ENCODE measurements at places on chromosomes 3 and 15.

DNA sequence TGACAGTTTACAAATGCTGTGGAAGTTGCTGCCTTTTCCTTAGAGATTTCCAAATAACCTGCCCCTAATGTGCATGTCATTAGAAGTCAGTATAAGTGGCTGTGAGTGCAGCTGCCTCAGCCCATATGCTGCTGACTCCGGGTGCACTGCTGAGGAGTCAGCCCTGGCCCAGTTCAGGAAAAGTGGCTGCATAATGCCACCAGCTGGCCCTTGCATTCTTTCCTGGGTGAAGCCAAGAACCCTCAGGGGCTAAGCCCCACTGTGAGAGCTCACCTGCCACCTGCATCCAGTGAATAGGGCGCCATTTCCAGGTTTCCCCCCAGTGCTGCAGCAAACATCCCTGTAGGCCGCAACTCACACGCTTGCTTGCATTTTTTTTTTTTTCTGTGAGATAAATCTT is 139.9 kb downstream of the TJP1 start:
- no peak for DNase-seq

GRCh38 chr3:21729331-21729730 is 21.7 kb downstream of the ZNF385D start:
- no peak for DNase-seq

DNA sequence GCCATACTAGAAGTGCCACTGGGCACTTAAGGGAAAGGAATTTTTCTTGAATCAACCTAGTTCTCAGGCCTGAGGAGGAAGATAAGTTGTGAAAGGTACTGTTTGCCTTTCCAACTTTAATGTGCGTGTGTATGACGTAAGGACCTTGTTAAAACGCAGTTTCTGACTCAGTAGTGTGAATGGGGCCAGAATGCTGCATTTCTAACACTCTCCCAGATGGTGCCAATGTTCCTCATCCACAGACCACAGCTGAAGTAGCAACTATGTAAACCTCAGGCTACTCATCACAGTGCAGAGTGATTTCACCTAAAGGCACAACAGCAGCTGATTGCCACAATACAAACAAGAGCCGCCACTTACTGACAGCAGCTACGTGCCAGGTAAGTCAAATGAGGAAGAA is 103.6 kb downstream of the OTOL1 start:
- no peak for DNase-seq

DNA sequence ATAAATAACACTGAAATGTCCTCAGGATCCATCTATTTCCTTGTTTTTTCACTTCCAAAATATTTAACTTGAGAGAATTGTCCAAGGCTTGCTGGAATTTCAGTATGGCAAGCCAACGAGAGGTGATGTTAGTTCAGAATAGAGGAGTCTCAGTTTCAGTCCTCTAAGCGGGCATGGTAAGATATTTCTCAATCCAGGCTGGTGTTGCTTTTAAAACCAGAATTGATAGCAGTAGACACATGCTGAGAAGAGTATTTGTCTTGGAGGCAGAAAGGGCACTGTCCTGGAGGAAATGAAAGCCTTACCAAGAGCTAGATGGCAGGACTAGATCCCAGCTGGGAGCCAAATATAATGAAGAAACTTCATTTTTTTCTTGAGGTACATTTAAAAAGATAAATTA is 23.1 kb downstream of the PHLDB2 start:
- no peak for DNase-seq

- DNase-seq: no peak
Measured at GRCh38 chr3:188283347-188283746, 129.4 kb downstream of the LPP start.

- no peak for DNase-seq
Measured at GRCh38 chr3:64852738-64853137, 164.9 kb upstream of the ADAMTS9 start.

- peak; percentile 78 for DNase-seq
Measured at GRCh38 chr3:158403013-158403412, 168.0 kb upstream of the MLF1 start.

DNA sequence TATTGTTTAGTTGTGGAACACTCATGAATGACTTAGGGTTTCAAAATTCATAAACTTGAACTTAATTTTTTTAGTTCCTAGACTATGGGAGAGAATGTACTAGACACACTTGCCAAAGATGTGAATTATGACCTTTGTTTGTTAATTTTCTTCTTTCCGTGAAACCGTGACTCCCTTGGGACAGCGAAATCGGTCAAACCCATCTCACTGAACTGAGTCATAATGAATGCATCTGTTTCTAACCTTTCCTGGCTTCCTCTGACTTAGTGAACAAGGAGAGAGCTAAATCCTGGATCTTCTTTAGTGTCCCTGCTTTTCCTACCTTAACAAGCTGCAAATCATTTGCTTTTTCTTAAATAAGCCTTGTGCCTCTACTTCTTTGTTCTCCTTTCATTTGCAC is 85.5 kb downstream of the LARS2 start:
- DNase-seq: no peak

- no peak for DNase-seq
Measured at GRCh38 chr3:178083906-178084866, 452.1 kb upstream of the KCNMB2 start.

DNA sequence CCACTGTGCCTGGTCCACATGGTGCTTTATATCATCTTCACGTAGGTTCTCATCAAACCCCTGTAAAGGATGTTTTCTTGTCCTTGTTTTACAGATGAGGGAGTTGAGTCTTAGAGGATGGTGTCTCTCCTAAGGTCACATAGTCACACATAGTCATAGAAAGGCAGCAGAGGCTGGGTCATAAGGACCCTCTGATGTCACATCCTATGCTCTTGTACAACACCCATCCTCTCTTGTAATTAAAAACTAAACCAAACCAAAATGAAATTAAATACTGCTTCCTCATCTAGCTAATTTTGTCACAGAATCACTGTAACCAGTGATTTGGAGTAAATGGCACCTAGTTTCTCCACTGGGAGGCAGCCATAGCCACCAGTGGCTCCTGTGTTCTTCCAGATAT is 21.8 kb upstream of the ATP1B3 start:
- no peak for DNase-seq

DNA sequence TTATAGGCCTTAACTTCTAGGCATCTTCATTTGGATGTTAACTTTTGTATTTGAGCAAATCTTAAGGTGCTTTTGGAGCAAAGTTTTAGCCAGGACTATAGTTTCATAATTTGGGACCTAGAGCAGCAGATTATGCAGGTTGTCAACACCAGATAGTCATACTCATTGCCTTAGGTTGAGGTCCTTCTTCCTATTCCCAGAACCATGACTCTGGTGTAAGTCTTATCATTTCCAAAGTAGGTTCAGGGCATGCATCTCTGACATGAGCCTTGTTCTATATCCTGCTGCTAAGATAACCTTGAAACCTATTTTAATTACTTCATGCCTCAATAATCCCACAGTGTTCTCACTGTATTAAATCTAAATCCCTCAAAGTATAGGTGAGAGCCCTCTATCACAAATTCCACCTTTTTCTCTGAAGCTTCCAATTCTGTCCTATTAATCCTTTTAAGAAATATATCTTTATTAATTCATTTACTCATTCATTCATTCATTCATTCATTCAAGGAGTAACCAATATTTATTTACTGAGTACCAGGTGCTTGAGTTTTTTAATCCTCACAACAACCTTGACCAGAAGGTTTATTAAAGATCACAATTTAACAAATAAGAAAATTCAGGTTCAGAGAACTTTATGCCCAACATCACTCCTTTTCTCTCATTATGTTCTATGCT is 2.7 kb upstream of the FNDC3B start:
- no peak for DNase-seq

DNA sequence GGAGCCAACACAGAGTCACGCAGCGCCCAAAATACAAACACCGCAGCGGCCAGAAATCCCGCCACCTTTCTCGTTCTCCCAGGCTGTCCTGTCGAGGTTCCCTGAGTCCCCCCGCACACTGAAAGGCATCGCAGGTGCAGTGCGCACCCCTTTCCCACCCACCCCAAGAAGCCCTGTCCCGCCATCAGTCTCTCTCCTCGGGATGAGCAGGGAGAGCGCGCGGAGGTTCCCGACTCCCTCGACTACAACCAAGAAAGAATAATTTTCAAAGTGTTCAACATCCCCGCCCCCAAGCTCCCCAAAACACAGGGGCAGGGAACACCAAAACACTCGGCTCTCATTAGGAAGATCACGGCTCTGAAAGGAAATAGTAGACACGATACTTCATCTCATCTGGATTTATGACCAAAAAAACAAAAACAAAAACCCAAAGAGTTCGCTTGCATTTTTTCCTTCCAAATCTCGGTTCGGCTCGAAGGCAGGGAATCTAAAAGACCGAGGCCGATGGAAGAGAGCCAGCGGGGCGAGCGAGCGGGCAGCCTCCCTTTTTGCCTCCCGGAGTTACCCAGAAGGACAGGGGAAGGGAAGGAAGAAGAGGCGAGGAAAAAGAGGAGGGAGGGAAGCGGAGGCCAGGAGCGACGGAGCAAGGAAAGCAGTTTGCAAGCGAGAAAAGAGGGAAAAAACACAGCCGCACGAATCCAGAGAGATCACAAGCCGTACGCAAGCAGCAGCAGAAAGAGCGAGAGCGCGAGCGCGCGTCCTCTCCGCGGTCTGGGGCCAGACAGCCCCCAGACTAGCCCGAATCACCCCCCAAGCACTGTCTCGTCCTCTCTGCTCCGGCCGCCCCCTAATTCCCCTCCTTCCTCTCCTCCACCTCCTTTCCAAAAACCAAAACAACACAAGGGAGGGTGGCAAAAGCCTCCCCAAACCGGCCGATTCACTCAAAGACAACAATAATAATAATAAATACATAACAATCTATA is 808 bp downstream of the BCL6 start:
- peak; percentile 20 for DNase-seq

GRCh38 chr3:28586325-28586724 is 237.7 kb upstream of the AZI2 start:
- DNase-seq: no peak

DNA sequence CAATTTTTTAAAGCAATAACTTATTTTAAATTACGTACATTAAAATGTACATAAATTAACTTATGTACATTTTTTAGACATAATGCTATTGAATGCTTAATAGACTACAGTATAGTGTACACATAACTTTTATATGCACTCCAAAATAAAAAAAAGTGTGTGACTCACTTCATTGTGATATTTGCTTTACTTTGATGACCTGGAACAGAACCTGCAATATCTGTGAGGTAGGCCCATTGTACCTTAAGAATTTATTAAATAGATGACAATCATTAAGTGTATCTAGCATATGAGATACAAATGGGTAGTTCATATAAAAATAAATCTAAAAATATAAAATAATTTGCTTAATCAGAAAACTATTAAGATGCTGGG is 276.7 kb downstream of the NFKBIZ start:
- DNase-seq: no peak
